ENCODE measurements at places on chromosomes 16 and 17.

DNA sequence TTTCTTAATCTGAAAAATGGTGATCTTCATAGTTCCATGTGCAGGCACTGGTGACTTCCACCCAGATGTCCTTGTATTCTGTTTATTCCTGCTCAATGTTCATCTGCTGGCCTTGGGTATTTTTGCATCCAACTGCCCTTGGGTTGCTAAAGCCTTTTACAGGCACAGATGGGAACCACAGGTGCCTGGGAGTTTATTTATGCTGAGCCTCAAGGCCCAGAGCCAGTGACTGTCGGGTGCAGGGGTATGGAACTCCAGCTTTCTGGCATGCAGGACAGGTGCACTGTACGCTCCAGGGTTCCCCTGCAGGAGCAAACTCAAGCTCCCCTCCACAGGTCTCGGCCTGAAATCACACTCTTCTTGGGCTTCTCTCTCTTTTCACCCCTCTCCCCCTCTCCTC lies 22.3 kb downstream of the DYNLRB2 start:
- DNase-seq = no peak

DNA sequence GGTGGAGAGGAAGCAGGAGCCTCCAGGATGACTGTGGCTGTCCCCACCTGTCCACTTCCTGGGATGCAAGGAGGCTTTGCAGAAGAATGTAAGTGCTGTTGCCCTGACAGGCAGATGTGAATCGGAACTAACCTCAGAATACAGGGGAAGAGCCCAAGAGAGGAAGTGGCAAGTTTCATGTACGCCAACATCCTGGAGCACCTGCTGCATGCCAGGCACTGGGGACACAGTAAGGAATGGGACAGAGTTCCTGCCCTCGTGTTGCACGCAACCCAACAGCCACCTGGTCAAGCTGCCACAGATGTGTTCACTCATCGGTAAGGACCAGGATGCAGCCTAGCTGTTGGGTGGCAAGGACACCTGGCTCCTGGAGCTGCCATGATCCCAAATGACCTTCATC lies 98.6 kb upstream of the RPL38 start:
- no peak for DNase-seq

DNA sequence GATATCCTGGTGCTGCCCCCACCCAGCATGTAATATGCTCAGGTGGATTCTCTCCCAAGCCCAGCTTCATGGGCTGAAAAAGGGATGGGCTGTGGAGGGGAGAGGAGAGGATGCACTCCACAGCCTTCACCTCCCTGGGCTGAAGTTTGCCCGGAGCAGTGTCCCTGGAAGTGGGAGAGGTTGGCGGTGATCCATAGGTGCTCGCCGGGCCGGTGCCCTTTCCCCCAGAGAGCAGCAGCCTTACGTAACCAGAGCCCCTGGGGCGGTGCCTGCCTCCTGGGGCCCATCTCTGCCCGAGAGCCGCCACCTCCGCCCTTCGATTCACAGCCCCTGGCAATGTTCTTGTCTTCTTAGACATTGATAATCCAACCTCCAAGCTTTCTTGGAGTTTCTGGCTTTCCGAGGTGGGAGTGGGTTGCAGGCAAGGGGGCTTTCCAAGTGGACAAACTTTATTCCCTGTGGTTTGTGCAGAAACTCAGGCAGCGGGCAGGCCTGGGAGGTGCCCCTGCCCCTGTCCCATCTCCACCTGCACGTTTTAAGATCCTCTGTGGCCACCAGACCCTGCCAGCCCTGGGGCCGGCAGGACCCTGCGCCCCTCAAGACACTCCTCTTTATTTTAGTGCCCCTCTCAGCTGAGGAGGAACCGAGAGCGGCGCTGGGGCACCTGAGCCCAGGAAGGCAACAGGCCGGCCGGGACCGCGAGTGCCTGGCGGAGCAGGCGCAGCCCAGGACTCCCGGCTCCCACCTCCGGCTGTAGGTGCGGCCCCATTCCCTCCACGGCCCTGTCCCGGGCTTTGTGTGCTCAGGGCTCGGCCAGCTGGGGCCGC lies 3.1 kb upstream of the WDR90 start:
- DNase-seq = no peak

DNA sequence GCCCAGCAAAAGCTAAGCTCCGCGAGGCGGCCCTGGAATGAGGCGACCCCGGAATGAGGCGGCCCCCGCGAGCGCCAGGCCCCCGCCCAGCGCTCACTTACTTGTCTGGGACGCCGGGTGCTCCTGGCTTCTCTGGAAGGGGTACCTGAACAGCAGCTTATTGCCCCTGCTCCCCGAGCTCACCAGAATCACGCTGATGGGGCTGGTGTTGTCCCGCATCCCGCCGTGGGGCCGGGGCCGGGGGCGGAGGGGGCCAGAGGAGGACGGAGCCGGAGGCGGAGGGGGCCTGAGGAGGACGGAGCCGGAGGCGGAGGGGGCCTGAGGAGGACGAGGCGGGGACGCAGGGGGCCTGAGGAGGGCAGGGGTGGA lies 440 bp downstream of the NPRL3 start:
- DNase-seq = no peak

GRCh38 chr17:28379814-28380801 lies 8.6 kb downstream of the SARM1 start:
- no peak for DNase-seq

GRCh38 chr16:23640615-23640930 lies 537 bp downstream of the PALB2 start:
- DNase-seq = no peak

DNA sequence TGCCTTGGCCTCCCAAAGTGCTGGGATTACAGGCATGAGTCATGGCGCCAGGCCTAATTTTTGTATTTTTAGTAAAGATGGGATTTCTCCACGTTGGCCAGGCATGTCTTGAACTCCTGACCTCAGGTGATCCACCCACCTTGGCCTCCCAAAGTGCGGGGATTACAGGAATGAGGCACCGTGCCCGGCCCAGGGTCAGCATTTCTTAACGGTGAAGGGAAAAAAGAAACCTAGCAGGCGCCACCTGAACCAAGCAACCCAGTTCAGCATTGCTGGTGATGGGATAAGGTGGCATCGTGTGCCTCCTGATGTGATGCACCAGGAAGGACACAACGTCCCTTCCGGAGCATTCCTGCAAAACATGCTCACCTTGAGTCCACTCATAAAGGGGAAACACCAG lies 2.2 kb upstream of the CLCN7 start:
- DNase-seq = no peak
